ENCODE measurements at places on chromosomes 2 and 18.

DNA sequence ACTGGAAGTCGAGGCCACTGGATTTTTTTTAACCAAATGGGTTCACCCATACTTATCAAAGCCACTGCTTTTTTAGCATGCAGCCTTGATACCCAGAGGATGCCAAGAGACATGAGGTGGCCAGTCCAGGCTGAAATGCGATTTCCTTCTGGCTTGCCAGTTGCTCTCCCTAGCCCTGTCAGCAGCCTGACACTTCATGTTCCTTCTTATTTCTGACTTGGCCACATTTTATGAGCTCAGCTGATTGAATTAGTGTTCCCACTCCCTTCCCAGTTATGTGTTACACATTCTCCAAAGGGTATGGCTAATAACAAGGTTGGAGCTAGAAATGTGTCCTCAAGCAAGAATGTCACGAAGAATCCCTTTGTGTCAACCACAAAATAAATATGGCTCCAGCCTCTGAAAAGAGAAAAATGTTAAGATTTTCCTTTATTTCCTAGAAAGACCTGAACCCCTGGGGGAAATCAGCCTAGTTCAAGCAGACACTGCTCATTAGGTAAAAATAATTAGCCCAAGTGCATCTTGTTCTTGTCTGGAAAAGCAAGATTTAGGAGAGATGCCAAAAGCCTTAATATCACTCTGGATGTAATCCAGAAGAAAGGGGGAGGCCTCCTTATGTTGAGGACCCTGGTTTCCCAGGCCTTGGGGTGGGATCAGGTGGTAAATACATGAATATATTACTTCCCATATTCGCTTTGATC, 121.7 kb upstream of the TACR1 start:
- no peak for DNase-seq

GRCh38 chr2:15369129-15369528, 192.0 kb downstream of the NBAS start:
- DNase-seq, result no peak

DNA sequence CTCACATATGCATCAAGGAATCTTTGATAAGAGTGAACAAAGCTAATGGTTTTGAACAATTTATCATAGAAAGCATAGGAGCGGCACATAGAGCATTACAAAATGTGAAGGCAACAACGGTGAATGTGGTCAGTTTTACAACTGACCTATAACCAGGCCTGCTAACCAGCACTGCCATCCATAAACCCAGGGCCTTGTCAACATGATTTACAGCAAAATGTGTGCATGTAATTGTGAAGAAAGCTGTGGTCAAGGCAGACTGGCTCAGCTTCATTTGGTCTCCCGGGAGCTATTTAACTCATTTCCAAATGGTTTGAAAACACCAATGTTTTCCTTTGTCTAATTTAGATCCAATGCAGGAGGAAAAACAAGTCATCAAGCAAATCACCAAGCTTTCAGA, 119.8 kb downstream of the DHRS9 start:
- no peak for DNase-seq

GRCh38 chr2:197174539-197175094, 136.0 kb downstream of the ANKRD44 start:
- DNase-seq, result no peak

- no peak for DNase-seq
Observed at GRCh38 chr2:32745191-32745590, 117.3 kb downstream of the TTC27 start.

DNA sequence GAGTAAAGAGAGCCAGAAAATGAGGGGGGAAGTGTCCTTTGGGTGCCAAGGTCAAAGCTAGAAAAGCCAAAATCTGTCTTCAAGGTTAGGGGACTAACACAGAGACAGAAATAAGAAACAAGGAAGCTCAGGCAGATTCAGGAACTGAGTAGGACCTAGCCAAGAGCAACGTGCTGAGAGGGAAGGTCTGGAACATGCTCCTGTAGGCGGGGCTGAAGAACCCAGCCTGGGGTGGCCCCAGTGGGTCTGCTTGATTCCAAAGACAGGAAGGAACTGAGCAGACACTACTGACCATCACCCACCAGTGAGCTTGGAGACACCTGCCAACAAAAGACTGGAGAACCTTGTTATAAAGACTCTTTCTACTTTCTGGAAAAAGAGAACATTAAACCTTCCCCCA, 105.1 kb downstream of the SP3 start:
- DNase-seq, result no peak

DNA sequence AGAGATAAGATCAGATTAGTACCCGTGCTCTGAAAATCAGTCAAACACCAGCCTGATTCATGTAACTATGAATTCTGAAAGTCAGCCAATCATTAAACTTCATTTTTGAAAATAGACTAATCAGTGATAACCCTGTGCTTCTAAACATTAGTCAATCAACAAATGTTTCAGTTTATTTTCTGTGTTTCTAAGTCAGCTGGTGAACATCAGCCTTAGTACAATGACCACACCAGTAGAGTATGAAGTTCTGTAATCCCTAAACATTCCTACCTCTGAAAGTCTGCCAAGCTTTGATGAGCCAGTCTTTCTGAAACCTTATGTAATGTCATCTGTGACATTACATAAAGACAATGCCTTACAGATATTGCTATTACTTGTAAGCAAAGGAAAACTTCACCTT, 807.4 kb upstream of the CRIM1 start:
- DNase-seq, result no peak

DNA sequence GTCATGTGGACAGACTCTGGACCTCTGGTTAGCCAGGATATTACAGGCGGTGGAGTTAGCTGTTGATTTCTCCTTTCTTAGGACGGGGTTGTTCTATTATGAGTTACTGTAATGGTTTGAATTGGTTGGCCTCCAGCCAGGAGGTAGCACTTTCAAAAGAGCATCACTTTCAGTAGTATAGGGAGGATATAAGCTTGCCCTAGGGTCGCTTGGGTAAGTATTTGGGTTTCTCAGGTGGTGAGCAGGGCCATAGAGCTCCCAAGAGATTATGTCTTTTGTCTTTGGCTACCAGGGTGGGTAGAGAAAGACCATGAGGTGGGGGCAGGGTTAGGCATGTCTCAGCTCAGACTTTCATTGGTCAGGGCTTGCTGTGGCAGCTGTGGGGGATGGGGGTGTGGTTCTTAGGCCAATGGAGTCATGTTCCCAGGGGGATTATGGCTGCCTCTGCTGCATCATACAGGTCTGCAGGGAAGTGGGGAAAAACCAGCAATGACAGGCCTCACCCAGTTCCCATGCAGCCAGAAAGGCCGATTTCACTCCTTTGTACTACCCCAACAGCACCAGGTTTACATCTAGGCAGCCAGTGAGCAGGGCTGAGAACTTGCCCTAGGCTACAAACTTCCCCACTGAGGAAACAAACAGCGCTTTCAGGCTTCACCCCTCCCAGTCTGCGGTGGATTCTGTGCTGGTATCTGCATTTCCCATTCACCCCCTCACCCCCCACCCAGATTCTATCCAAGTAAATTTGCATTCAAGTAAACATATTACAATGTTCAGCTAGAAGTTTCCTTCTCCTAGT, 89.4 kb upstream of the SLC38A11 start:
- DNase-seq, result no peak

DNA sequence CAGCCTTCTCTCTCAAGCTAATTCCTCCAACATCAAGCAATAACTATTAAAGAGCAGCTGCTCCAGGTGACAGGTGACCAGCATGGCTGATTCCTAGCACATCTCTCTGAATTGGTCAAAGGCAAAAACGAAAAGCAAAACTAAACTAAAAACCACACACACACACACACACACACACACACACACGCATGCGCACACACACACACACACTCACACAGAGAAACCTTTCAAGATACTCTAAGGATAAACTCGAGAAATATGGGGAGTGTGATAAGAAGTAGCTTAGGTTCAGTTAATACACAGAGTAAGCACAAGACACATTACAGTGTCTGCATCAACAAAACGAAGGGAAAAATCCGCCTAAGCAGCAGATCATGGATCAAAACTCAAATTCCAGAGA, 74.5 kb upstream of the FZD7 start:
- DNase-seq, result no peak

DNA sequence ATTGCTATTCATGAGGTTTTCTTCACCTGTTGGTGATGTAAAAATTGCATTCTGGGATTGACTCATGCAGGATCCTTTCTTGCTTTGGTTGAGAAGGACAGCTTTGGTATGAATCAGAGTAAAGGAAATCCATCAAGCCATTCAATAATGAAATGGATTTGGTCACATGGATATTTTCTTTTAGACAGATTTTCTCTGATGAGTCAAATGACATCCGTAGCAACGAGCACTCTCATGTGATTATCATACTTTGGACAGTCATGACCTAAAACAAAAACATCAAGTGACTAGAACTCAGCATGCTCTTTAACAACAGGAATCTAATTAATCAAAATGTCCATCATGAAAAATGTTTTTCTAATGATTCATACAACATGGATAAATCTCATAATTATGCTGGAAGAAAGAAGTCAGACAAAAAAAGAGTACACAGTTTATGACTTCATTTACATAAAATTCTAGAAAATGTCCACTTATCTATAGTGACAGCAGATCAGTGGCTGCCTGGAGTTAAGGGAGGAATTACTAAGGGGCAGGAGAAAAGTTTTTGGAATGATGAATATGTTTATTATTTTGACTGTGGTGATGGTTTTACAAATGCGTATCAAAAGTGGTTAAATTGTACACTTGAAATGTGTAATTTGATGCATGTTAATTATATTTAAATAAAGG, 30.7 kb downstream of the TRAK2 start:
- no peak for DNase-seq

DNA sequence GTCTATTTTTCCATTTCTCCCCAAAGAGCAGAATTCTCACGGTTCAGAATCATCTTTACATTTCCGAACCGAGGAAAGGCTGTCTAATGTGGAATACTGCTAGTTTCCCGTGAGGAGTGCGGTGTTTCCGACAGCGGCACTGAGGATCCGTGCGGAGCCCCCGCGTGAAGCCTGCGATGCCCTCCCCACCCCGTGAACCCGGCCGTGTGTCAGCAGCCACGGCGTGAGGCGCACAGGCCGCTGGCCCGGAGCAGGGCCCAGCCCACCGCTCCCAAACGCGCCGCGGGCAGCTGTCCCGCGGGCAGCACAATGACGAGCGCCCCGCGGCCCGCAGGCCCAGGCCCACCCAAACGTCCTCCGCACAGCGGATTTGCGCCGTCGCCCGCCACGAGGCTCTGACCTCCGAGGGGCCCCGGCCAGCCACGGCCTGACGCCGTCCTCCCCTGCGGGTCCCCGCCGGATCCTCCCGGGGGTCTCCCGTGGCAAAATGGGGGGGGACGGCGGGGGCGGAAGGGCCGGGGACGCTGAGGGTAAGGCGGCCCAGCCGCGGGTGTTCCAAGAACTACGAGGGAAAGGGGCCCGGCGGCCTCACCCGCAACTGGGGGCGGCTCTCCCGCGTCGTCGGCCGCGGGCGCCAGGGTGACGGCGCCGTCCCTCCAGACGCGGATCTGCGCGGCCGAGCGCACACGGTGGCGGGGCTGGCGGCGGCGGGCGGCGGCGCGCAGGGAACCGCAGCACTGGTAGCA, 796 bp downstream of the SPIRE1 start:
- no peak for DNase-seq

DNA sequence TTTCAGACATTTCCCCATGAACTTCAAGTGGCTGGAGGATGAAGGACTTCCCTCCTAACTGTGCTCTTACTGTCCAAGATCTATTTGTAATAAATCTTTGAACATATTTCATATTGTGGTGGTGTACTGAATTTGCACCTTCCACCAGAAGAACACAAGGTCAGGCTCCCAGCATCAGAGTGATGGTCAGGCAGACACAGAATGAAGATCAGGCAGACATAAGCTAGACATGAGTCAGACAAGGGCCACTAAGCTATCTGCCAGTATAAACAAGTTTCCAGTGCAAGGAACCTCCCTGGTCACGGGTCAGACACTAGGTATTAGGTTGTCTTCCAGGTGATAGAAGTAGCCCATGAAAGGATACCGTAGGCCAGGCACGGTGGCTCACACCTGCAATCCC, 20.0 kb downstream of the AQP12B start:
- DNase-seq, result no peak

- DNase-seq, result no peak
Observed at GRCh38 chr2:52844701-52845423, 922.7 kb upstream of the CHAC2 start.

GRCh38 chr2:239239607-239240413, 161.0 kb downstream of the HDAC4 start:
- DNase-seq, result no peak

DNA sequence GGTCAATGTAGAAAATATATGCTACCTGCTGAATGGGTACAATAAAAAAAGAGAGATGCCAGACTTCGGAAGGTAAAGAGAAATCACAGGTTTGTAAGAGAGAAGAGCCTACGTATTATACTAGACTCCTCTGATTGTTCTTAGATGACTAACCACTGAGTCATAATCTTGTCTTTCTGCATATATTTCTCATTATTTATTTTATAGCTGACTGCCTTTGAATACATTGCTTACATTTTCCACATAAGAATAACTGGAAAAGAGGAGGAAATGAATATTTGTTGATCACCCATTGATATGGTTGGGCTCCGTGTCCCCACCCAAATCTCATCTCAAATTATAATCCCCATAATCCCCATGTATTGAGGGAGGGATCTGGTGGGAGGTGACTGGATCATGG, 90.3 kb upstream of the RAB27B start:
- no peak for DNase-seq

- DNase-seq, result peak; percentile 57
Observed at GRCh38 chr2:45650851-45651414, 542 bp upstream of the PRKCE start.

GRCh38 chr2:192345287-192345686, 150.6 kb upstream of the TMEFF2 start:
- no peak for DNase-seq

DNA sequence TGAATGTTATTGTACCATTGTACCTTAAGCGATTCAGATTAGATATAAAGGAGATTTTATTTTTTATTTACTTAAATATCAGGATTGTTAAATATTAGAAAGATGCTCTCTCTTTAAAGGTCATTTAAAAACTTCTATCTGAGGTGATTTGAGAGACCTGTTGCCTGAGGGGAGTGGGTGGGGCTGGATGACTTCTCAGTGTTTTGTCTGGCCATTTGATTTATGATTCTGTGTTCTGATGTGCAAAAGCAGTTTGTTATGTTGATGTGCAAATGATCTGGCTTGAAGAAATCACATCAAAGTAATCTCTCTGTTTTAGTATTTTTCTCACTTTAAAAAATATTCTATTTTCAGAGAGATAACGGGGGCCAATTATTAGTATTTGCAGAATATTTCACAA, 370.8 kb downstream of the NUP35 start:
- DNase-seq, result no peak

DNA sequence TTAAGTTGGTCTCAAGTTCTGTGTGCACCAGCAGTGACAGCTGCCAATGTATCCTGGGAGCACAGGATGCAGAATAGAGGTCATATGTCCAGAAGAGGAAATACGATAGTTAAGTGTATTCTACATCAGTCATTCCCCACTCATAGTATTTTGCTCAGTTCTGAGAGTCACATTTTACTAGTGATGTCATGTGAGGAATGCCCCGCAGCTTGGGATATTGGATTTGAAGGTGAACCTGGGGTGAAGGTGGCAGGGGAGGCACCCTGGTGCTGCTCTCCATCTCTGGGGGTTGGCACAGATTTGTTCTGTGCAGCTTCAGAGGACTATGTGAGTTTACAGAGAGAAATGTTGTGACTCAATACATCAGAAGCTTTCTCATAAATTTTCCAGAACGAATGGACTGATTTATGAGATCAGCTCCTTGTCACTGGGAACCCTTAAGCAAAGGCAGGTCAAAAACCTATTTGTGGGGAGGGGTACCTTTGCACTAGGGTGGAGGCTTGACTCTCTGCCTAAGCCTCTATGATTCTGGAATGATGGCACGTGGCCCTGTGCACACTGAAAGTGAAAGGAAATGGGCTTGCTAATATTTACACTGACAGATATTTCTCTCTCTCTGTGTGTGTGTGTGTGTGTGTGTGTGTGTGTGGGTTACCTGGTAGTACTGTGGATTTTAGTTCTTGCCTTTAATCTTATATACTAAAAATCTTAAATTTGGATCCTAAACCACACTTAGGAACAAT, 95.9 kb downstream of the NEB start:
- DNase-seq, result no peak

All from NCI-H2107 (cell line).